Neural crest cell (in vitro differentiated cells): ENCODE measurements at places on chromosomes 16 and 17. TPM values are rescaled to one million over a fixed set of nuclear protein-coding genes. Genes with fewer than 3 reads are reported as not detected.

Gene TAT
- total RNA-seq = not detected in 2 replicates

GRCh38 chr17:836151-836550, 54.0 kb downstream of the MRM3 start:
- DNase-seq = no peak

- no peak for DNase-seq
Observed at GRCh38 chr17:8647956-8648355, 17.4 kb upstream of the MYH10 start.

Gene RMI2
- 39.6 and 41.9 TPM in 2 replicates for total RNA-seq

DNA sequence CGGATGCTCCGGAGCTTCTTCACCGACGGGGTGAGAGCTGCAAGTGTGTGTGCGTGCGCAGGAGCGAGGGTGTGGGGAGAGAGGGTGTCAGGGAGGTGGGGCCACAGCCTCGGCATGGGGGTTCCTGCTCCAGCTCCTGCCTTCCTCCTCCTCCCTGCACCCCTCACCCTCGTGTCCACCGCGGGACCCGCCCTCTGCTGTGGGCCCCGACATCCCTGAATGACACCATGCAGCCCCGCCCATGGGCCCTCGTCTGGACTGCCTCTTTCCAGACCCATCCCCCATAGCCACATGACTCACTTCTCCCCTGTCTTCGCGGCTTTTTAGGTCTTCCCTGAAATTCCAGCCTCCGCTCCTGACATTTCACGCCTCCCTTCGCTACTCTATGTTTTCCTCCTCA, 41.6 kb downstream of the ARHGAP23 start:
- DNase-seq = no peak

- DNase-seq = no peak
Observed at GRCh38 chr16:2447920-2448583, 11.9 kb upstream of the TEDC2 start.

DNA sequence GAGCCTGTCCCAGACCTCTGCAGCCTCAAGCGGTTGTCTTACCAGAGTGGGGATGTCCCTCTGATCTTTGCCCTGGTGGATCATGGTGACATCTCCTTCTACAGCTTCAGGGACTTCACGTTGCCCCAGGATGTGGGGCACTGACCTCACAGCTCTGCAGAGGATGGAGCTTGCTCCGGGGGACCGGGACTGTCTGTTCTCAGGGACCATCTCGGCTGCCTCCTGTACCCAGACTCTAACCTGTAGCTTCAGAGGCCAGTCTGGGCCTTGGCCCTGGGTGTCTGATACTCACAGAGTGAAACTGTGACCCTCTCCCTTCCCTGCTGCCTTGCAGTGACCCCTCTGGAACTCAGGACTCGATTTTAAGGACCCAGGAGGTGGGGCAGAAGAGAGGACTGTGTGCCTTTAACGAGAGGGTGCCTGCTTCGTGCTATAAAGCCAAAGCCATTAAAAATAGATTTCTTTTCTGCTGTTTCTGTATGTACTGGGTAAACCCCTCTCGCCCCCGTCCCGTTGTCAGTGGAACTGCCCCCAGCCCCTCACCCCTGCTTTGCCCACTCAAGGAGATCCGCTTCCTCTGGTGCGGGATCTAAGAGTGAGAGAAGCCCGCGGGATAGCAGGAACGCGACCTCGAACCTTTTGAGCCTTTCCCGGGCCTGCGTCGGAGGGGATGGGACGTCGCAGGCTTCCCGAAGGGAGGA, 1.1 kb upstream of the LLGL2 start:
- DNase-seq = no peak

GRCh38 chr17:72614871-72615626, 477.4 kb downstream of the SLC39A11 start:
- peak; percentile 55 for DNase-seq

Gene DLX4
- total RNA-seq = 0.49 and 0.61 TPM in 2 replicates

DNA sequence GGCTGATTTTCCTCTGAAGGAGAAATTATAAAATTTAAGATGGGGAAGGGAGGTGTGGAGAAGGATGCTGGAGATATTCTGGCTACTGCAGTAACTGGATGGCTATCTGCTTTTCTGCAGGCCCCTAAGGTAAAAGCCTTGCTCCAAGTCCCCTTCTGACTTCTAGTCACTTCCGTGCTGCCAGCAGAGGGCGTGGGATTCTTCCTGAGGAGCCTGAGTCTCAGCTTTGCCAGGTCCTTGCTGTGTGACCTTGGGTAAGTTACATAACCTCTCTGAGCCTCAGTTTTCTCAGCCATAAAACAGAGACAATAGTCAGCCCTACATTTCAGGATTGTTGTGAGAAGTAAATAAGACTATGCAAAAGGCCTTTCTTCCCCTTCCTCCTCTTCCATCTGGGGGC, 24.3 kb upstream of the TMEM220 start:
- peak; percentile 34 for DNase-seq

DNA sequence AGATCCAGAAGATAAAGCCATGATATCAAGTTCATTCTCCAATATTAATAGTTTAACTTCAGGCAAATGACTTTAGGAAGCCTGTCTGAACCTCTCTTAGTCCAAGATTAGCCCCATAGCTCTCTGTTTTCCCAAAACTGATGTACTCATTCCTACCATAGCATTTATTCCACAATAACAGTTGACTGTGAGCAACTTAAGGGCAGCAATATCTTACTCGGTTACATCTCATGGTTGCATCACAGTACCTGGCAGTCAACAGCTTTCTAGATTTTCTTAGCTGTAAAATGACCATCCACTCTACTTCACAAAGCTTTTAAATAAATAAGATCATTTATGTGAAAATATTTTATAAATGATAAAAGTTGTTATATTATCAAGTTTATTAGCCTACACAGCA, 58.2 kb upstream of the STAC2 start:
- no peak for DNase-seq

GRCh38 chr17:37802712-37803416, 58.0 kb upstream of the HNF1B start:
- no peak for DNase-seq

GRCh38 chr16:88426018-88426417, 27.1 kb upstream of the ZFPM1 start:
- no peak for DNase-seq

- DNase-seq = no peak
Observed at GRCh38 chr17:78645421-78646295, 68.5 kb upstream of the DNAH17 start.

DNA sequence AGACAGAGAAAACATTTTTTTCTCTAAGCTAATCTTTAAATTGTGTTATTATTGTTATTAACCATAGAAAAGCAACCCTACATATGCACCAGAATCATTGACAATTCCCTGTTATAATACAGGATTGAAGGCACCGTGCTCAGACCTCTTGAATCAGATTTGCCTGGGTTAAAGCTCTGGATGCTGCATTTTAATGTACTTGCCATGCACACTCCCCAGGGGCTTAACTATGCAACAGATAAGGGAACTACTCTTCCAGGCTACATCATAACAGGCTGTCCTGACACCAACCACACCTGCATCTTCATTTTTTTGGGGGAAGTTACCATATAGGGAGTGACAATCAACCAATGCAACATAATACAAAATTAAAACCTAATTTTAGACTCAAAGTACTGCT, 1187.6 kb upstream of the CDH8 start:
- DNase-seq = no peak

GRCh38 chr17:6753006-6753445, 2.8 kb upstream of the XAF1 start:
- no peak for DNase-seq

DNA sequence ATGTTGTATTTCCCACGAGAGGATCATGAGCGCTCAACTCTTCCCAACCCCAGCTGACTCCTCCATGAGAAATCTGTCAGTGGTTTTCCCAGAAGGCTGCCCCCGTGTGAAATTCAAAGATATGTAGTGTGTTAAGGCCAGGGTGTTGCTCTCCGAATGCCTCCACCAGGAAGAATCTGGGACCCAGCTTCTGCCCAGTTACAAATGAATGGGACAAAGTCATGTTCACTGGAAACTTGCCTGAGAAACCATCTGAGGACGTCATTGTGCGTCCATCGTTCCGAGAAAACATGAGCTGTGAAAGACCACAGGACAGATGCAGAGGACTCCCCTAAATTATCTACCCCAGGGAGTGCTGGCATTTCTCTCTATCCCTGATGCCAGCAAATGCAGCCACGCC, 86.0 kb downstream of the AIPL1 start:
- no peak for DNase-seq

DNA sequence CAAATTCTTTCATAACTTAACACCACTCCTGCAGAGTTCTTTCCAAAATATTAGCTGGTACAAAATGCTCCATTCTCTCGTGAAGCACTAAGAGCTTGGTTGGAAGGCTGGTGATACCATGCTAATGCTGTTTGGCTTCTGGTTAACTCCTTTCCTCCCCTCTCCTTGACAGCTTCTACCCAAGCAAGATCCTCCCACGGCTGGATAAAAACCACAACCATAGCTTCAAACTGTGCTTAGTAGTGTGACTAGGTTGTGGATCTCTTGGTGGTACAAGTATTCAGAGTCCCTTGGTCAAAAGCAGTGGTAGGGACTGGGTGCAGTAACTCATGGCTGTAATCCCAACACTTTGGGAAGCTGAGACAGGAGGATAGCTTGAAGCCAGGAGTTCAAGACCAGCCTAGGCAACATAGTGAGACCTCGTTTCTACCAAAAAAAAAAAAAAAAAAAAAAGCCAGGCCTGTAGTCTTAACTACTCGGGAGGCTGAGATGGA, 2.3 kb downstream of the PHAF1 start:
- no peak for DNase-seq

DNA sequence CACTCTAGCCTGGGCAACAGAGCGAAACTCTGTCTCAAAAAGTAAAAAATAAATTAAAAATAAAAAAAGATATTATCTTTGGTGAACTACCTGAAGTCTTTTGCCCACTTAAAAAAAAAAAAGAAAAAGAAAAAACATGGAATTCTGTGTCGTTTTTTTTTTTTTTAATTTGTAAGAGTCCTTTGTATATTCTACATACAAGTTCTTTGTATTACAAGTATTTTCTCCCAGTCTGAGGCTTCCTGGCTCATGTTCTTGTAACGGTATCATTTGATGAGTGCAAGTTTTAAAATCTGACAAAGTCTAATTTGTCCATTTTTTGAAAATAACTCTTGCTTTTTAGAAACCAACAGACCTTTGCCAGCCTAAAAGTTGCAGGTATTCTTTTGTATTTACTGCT, 12.2 kb upstream of the CBX2 start:
- DNase-seq = no peak

- no peak for DNase-seq
Observed at GRCh38 chr16:14576069-14576468, 54.0 kb downstream of the PARN start.

Gene MT1X
- total RNA-seq = 13.2 and 18.8 TPM in 2 replicates

GRCh38 chr17:65522751-65523404, 38.6 kb downstream of the AXIN2 start:
- no peak for DNase-seq

GRCh38 chr17:76009969-76010661, 9.5 kb downstream of the CDK3 start:
- no peak for DNase-seq

DNA sequence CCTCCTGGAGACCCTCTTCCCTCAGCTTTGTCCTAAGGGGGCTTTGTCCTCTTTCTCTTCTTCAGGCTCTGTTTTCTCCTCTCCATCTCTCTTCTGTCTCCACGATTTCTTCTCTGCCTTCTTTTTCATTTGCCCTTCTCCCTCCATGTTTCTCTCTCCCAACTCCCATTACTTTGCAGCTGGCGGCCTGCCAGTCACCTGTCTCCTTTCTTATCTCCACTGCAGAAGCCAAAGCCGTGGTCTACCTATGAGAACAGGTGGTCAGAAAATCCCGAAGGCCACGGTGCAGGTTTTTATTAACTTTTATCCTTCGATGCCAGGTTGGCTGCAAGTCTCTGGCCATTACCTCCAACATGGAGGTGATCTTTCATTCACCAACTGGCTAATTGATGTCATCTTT, 45.1 kb downstream of the FZD2 start:
- no peak for DNase-seq

Gene CACNG5
- total RNA-seq = not detected in 2 replicates

Gene TIMM22
- total RNA-seq = 18.7 and 19.5 TPM in 2 replicates

DNA sequence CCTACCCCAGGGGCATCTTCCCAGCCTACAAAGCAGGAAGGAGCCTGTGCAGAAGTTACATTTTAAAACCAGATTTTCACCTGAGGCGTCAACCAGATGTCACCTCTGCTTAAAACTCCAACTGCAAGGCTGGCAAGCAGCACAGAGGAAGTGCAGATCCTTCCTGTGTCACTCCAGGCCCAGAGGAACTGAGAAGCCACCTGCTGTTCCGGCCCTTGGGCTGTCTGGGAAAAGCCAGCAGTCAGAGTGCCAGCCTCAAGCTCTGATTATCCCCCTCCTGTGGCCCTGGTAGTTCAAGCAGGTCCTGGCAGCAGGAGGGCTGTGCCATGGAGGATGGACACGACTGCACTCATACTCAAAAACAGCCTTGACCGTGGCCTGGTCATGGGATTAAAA, 10.2 kb downstream of the POLR2C start:
- no peak for DNase-seq

- DNase-seq = no peak
Observed at GRCh38 chr17:78974635-78975591, 4.8 kb downstream of the LGALS3BP start.

- no peak for DNase-seq
Observed at GRCh38 chr17:13491916-13492736, 109.6 kb downstream of the HS3ST3A1 start.
